ENCODE measurements at places on chromosomes 1 and 21.
A peak's percentile ranks its signal among the peaks of the same experiment; 100 is the strongest.

- peak; percentile 26 for DNase-seq
These were observed at the start of gene IL12RB2 for GRCh38 chr1:67307251-67308060. Gene IL12RB2, plus strand, starts transcription at chr1:67307873. Its CDS starts 12,496 bp downstream, at chr1:67320369.

- DNase-seq: no peak
These were observed 155.4 kb downstream of the CLEC20A start for GRCh38 chr1:178341261-178341956.

DNA sequence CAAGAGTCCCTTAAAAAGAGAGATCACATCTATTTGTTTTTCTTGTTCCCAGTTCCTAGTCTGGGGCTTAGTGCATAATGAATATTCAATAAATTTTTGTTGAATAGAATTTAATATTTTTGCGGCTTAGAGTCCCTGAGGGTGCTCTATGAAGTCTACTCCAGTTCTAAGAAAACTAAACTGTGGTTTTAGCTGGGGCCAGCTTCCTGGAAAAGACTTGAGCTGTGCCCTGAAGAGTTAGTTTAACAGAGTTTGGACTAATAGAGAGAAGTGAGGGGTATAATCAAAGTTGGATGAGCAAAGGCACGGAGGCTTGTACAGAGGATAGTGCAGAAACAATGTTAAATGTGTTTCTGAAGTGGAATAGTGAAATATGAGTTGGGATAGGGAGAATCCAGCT, 168.9 kb downstream of the FASLG start:
- no peak for DNase-seq

DNA sequence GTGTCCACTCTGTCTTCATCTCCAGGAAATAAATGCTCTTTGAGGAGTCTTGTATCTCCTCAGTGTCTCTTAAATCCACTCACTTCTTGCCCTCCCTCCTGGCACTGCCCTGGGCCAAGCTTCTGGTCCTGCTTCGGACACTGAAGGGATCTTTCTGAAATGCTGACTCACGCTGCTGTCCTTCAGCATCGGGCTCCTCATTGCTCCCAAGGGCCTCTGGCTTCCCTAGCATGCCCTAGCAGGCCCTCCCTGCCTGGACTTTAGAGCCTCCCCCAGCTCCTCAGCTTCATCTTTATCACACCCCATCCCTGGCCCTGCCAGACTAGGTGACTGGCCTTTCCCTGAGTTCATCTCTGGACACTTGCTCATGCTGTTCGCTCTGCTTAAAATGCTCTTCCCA, 96.6 kb downstream of the FOXD2 start:
- DNase-seq: no peak

- no peak for DNase-seq
These were observed 771 bp downstream of the PACC1 start for GRCh38 chr1:212413902-212414327.

DNA sequence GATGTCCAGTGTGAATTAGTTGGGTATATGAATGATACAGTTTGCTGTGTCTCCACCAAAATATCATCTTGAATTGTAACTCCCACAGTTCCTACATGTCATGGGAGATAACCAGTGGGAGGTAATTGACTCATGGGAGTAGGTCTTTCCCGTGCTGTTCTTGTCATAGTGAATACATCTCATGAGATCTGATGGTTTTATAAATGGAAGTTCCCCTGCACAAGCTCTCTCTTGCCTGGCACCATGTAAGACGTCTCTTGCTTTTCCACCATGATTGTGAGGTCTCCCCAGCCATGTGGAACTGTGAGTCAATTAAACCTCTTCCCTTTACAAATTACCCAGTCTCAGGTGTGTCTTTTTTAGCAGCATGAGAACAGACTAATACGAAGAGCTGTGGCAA, 223.0 kb downstream of the AJAP1 start:
- no peak for DNase-seq

DNA sequence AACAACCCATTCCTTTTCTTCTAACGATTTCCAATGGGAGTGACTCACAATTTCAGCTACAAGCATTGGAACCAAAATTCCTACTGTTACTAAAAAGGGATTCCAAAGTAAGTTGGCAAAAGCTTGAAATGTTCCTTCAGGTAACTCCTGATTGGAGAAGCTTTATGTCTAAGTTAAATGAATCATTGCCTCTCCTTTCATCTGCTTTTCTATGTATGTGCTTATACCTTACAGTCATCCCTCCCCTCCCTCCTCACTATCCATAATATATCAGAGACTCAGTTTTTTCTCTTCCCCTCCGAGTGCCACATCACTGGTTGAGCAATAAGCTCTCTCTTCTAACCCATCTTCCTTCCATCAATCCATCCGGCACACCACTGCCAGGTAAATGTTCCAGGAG, 86.8 kb downstream of the TIAM1 start:
- no peak for DNase-seq

Measured in CD4-positive, alpha-beta T cell treated with Interleukin-1 beta for 1 hour (primary cell).